Activated naive CD4-positive, alpha-beta T cell treated with anti-CD3 and anti-CD28 coated beads, Interleukin-2, amount 50 U/mL, for 16 hours (primary cell): ENCODE measurements at places on chromosomes 16 and 17.

DNA sequence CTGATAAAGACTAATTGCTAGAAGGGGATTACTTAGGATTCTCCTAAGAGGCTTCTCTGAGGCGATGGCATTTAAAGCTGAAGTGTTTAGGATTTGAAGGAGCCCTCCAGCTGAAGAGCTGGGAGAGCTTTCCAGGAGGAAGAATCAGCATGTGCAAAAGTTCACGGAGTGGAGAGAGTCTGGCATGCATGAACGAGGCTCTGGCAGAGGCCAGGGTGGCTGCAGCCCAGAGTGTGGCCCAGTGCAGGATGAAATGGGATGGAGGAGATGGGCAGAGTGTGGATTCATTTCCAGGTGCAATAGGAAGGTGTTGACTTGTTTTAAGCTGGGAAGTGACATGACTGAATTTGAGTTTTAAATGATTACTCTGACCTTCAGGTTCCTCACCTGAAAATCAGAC lies 249.0 kb upstream of the CCL2 start:
- DNase-seq = no peak

- no peak for DNase-seq
Measured at GRCh38 chr16:64469906-64470702, 651.8 kb downstream of the CDH11 start.

- DNase-seq = no peak
Measured at GRCh38 chr16:64196444-64196843, 925.4 kb downstream of the CDH11 start.

GRCh38 chr17:40554646-40555295 lies 10.5 kb downstream of the CCR7 start:
- peak; percentile 36 for DNase-seq

DNA sequence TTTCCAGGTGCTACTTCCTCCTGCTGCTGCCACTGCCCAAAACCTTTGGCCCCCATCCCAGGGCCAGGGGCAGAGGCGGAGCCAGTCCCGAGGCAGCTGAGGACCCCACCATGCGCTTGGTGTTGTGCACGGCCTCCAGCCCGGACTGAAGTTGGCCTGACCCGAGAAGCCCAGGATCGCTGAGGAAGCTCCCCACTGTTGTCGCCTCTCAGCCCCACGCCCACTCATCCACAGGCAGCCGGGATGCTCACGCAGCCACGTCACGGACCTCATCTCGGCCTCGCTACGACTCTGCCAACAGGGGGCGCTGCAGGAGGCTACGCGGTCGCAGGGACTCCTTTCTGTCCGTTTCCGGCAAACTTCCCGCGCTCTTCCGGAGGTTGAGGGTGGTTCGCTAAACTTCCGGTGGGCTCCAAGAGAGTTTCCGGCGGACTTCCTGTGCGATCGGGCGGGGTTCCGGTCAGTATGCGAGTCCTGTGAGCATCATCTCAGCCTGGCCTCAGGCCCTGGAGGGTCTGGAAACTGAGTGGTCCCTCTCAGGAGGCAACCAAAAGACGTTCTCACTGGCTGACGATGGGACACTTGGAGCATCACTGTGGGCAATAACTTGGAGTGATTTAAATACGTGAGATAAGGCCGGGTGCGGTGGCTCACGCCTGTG lies 12.4 kb downstream of the ZG16B start:
- DNase-seq = peak; percentile 82

DNA sequence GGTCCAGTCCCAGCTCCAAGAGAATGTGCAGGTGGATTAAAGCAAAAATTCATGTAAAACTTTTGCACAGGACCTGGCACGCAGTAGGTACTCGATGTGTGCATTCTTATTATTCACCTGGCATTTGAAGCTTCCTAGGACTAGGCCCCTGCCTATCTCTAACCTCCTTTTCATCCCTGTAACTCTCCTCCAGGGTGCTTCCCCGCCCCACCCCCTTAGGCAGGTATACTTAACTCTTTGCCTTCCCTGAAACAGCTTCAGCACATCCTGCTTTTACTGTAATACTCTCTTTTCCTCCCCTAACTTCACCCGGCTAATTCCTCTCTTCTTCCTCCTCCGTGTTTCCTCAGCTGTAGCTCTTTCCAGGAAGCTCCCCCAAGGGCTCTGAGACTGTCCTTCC lies 54.8 kb downstream of the CDK5R1 start:
- no peak for DNase-seq

- no peak for DNase-seq
Measured at GRCh38 chr17:61578645-61579044, 12.4 kb downstream of the NACA2 start.

DNA sequence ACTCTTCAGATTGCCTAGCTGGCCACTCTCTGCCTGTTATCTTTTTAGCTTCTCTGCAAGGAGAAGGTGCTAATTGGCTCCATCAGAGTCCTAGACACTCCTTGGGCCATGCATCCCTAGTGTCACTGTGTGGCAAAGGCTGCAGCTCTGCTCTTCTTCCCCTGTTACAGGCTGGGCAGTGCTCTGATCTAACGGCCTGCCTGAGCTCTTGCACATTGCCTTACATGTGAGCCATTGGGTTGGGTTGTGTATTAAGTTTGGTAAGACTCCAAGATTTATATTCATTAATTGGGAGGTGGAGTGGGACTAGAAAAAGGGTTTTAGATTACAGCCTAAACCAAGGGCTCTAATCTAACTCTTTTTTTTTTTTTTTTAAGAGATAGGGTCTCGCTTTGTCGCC lies 23.0 kb upstream of the SYT17 start:
- DNase-seq = no peak

DNA sequence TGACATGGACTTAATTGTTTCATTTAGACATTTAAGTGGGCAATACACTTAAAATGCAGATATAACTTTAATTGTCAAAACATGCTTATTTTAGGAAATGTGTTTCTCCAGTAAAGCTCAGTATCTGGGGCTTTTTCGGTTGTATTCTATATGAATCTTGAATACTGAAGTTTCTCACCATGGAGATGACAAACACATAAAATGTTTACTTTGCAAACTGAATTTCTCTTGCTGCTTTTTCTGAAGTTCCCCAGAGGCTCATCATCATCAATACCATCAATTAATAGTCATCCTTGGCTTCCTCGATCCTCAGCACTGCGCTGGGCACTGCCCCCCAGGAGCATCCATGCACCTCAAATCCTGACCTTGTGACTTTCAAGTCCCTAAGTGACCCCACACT lies 227.3 kb downstream of the WWOX start:
- DNase-seq = no peak
